Myocyte (in vitro differentiated cells): ENCODE measurements at places on chromosomes 13 and 19.

DNA sequence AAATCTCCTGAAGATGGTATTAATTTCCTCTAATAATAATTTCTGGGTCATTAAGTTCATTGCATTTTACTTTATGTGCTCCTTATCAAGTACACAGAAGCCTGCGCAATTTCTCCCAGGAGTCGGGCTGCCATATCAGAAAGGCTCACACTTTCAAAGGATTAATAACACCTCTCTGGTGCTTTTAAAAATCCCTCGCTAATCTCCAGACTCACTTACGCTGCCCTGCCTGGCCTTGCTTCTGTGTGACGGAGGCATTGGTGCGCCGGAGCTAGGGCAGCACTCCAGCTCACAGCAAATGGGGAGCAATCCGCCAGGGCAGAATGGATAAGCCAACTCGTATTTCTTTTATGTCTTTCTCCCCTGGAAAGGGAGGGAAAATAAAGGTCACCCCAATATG, 300.8 kb downstream of the EFNB2 start:
- no peak for DNase-seq

- DNase-seq: no peak
Measured at GRCh38 chr13:40137400-40137799, 481.9 kb downstream of the COG6 start.

DNA sequence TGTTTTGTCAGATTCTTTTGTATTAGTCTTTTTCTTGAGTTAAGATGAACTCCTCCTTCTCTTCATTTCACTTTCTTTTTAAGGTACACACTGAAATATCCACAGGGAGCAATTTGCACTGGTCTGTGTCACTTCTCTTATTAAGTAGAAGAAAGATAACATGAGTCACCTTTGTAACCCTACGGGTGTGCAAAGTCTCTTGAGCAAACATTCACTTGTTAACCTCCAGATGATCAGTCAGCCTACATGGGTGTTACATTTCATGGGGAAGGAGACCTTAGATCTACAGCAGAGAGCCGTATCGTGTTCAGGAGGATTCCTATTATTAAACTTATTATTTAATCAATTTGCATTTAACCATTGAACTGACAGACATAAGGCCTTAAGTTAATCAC, 5.1 kb downstream of the ZNF507 start:
- DNase-seq: no peak

- peak; percentile 7 for DNase-seq
Measured at GRCh38 chr19:11673608-11674041, 65.1 kb downstream of the ZNF823 start.

- no peak for DNase-seq
Measured at GRCh38 chr13:21341637-21342422, 117.3 kb downstream of the ZDHHC20 start.

DNA sequence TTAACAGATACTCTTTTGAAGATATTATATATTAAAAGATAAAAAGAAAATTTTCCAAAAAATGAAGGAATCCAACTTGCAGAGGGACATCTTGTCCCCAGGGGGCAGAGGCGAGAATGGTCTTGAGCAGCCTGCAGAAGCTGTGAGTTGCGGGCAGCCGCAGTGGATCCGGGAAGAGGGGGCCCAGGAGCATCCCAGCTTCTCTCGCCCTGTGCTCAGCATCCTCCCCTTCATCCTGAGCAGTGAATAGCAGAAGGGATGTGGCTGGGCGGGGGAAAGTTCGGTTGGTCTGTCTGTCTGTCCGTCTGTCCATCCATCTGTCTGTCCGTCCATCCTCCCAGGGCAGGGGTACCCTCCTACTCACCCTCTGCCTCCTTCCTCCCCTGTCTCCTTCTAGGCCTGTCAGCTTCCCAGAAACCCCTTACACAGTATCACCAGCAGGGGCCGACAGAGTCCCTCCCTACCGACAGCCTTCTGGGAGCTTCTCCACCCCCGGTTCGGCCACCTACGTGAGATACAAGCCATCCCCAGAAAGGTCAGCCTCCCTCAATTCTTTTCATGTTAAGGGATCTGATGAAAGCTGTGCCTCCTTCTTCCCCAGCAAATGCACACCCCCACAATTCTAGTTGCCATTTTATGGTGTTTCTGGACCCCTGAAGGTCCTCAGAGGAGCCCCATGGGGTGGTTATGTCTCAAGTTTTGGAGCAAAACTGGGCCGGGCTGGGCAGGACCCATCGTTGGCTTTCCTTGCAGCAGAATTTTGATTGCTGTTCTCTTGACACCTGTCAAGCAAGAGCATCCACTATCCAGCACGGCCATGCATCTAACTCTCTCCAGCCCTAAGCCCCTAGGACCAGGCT, 81.6 kb downstream of the DPF1 start:
- DNase-seq: peak; percentile 75

- peak; percentile 16 for DNase-seq
Measured at GRCh38 chr13:51885651-51886050, 23.9 kb downstream of the CCDC70 start.

DNA sequence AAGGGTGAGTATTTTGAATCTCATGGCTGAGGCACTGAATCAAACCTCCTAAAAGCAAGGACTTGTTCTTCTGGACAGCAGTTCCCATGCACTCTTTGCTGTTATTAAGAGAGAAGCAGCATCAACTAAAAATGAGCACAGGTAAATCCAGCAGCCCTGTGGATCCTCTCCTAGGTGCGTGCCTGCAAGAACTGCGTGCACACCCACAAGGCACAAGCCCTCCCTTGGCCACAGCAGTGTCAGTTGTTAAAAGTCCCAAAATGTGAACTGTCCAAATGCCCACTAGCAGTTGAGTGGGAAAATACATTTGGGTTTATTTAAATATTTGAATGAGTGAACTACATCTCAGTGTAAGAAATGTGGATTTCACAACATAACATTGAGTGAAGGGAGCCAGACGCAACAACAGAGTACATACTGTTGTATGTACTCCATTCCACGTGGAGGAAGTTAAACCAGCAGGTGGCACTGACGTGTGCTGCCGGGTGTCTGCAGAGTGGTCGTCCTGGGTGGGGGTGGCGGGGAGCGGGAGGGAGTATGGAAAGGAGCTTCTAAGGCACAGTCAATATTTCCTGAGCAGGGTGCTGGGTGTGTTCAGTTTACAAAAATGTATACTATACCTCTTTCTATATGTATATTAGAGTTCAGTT, 266.4 kb downstream of the NALCN start:
- peak; percentile 63 for DNase-seq

DNA sequence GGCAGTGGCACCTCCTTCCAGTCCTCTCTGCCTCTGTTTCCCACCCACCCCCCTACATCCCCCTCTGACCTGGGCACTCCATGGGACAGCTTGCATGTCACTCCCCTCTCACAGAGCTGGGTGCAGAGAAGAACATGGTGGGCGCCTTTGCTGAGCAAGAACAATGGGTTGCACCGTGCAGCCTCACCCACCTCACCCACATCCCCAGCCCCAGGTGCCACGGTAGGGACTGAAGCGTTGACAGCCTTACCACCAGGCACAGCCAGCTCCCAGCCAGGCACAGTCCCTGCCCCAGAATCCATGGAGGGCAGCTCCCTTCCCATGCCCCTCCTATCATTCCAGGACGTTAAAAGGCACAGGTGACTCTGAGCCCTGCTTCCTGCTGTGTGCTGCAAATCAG, 93.1 kb upstream of the VSTM2B start:
- DNase-seq: no peak

GRCh38 chr19:30670562-30671366, 298.6 kb downstream of the ZNF536 start:
- no peak for DNase-seq

DNA sequence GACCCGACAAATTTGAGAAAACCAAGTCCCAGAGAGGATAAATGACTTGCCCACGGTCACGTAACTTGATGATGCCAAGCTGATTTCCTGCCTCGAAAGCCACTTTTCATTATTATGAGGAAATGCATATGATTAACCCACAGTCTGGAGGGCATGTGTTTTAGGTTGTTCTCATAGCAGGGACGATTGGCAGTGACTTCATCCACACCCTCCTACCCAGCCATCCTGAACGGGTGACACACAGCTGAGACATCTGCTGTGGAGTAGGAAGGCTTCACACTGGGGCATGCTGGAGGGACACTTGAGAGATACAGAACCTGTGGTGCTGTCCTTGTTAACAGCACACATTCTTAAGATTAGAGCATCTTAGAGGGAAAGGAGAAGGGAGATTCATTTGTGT, 65.4 kb upstream of the WDFY2 start:
- DNase-seq: no peak

- DNase-seq: no peak
Measured at GRCh38 chr13:46168341-46168740, 13.6 kb downstream of the LCP1 start.

DNA sequence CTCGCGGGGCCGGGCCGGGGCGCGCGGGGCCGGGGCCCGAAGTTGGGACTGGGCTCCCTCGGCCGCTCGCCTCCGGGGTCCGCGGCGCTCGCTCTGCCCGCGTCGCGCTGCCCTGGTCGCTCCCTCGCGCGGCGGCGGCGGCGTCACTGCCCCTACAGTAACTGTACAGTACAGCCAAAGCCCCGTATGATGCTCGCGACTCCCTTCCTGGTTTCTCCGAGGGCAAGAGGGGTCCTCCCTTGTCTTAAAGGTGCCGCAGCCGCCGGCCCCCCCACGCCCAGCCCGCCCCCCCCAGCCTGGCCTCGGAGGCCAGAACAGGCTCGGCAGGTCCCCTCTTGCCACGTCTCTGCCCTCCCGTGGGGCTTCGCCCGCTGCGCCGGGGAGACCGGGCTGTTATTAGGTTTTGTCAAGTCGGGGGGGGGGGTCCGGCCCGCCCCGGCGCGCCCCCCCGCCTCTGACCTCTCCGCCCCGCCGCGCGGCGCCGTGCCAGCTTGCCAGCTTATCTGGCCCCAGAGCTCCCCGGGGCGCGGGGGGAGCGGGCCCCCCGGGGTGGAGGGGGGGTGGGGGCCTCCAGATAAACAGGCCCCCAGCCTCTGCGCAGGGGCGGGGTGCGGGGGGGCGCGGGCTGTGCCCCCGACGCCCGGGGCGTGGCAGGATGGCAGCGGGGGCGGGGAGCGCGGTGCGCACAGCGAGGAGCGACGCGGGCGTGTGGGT, at the start of gene ZBTB7A:
ZBTB7A (minus strand) TSS at position 218 of the 714 bp plus-strand sequence. CDS start 11,667 bp downstream, outside the sequence.
- DNase-seq: peak; percentile 75

GRCh38 chr19:31385744-31386143, 36.5 kb upstream of the TSHZ3 start:
- peak; percentile 38 for DNase-seq

DNA sequence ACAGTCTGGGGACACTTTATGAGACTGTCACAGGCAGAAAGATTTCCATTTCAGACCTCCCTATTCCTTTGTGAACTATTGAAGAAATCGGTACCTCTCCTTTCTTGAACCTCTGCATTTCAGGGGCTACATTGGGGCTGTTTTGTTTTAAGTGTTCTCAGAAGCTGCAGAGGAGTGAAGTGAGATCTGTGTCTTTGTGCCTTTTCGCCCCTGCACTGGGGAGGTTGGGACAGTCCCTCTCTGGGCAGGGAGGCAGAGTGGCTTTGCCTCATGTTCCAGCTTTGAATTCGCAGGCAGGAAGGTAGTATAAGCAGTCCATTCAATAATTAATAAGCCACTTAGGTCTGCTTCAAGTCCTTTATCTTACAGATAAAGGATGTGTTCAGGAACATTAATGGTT, 9.5 kb upstream of the AMER2 start:
- no peak for DNase-seq

- DNase-seq: no peak
Measured at GRCh38 chr13:26966701-26967080, 204.9 kb downstream of the USP12 start.

DNA sequence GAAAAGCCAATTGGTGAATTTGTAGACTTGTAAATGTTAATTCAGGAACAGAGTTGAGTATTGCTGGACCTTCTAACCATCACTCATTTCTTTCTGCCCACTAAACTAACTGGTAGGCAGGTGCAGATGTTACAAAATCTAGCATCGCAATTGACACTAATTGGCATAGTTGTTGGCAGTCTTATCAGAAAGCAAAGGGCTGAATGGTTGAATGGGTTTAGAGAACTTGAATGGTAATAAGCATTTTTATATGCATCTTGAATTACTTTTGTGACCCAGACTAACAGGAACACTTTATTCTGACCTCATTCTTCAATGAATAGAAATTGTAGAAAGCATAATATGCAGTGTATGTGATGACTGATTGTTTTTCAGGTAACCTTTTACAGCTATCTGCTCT, 189.1 kb downstream of the GGACT start:
- no peak for DNase-seq

DNA sequence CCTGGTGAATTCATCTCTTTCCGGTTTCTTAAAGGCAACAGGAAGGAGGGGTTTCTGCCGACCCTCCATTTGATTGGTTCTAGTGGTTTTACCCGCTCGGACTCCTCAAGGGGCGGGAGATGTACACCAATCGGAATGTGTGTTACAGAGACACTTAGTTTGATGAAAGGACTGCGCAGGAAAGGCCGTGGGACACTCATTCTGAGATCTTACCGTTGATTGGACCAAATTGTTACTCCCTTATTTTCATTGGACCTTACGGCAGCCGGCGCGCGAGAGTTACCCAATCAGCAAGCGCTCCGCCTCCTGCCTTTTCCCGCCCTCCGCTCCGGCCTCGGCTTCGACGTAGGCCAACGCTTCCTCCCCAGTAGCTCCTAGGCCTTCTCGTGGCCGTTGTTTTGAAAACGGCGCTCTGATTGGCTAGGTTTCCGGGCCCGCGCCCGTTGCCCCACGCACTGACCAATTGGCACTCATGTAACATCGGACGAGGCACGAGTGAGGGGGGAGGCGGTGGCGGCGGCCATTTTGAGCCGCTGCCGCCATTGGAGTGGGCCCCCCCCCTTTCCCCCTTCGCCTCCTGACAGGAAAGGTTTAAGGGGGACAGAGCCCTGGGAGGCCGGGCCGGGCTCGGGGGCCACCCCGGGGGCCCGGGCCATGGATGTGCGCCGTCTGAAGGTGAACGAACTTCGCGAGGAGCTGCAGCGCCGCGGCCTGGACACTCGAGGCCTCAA, at the start of gene HNRNPUL1:
HNRNPUL1 (plus strand) TSS at position 523 of the 731 bp plus-strand sequence; CDS start at position 655, 132 bp downstream.
- DNase-seq: peak; percentile 100

DNA sequence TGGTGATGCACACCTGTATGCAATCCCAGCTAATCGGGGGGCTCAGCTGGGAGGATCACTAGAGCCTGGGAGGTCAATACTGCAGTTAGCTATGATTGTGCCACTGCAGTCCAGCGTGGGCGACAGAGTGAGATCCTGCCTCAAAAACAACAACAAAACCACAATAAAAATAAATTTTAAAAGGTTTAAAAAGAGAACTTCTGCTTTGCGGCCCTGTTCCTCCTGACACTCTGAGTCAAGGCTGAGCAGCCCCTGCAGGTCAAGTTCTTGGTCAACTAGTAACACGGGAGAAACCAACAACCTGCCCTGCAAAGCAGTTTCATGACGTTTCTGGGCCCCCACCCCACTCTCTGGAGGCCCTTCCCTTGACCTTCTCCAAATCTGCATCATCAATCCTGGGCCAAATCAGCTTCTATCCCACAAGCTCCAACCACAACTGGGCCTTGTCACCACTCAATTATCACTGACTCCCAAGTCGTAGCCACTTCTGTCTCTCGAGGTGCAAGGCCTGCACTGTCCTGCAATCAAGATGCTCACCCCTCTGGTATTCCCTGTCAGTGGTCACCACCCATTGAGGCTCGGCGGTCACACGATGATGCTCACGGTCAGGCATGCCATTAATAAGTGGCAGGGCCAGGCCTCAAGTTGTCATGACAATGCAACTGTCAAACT, 7.5 kb downstream of the ELAVL1 start:
- peak; percentile 91 for DNase-seq

GRCh38 chr13:102694937-102695336, at the start of gene METTL21C:
METTL21C (minus strand) TSS chr13:102695044; CDS start chr13:102694498, 546 bp downstream.
- DNase-seq: no peak

- DNase-seq: no peak
Measured at GRCh38 chr13:72590091-72590740, 137.2 kb downstream of the MZT1 start.
